ENCODE measurements at places on chromosomes 1 and 21.

DNA sequence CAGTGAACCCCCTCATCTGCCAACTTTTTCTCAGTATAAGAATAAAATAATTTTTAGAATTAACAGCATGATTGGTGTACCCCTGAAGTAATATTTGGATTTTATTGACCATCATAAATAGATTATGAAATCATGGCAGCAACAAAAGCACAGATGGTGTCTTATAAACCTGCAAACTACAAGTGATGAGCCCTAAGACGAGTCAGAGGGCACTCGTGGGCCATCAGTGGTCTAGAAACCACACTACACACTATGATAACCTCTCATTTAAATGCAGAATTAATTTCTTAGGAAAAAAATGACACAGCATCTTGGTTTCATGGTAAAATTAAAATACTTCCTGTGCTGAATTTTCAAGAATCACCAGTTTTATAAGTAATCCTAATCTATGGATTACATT is 312.4 kb downstream of the PTBP2 start:
- DNase-seq = no peak

DNA sequence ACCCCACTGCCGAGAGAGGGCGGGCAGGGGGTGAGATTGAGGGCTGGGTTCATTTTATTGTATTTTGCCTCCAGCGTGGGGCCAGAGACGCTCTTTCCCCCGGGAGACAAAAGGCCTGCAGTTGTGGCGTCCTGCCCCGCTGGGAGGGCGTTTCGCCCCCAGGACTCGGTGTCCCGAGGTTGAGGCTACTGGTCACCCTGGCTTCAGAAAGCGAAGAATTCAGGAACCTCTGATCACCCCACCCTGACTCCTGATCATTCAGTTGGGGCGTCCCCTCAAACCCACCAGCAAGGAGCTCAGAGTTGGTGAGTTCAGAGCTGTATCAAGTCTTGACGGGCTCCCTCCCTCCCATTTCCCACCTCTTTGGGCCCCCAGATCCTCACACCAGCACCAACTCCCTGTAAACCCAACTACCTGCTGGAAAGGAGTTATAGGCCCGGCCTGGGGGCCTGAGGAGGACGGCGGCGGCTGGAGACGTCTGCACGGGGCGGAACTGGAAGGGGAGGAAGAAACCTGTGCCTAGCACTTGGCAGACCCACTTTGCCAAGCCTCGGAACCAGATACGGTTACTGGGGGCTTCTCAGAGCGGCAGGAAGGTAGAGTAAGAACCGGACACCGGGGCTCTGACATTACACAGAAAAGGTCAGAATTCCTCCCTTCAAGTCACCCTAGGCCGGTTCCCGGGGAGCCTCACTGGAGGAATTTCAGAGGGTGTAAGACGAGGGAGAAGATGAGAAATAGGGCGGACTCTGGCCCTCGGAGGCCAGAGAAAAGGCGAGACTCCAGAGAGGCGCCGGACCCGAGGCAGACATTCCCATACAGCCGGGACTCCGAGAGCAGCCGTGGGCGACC is 761 bp upstream of the PAX7 start:
- DNase-seq = no peak

DNA sequence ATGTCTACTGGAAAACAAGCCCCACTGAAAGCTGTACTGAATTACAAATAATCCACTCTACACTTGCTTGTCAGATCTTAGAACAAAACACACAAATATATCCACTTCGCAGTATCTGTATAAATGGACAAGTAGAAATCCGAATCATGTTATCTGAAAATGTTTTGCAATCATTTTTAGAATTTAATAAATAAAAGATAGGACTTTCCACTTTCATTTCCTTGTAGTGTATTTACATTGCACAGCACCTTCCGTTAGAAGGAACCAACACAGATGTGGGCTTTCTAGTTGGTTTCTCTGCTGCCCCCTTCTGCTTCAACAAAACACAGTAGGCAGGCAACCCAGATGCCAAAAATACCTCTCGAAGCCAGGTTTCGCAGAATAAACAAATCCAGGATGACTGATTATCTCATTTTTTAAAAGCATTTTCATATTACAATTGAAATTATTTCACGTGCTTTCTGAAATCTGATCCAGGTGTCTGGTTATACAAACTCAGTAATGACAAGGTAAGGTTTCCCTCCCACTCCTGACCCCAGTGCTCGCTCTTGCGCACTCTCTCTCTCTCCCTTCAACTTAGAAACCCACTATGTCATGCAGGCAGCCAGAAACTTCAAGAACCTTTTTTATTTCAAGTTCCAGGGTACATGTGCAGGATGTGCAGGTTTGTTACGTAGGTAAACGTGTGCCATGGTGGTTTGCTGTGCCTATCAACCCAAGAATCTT is 389.9 kb downstream of the SMYD3 start:
- peak; percentile 18 for DNase-seq

- DNase-seq = no peak
These were observed 17.4 kb upstream of the GPR137B start for GRCh38 chr1:236124965-236125364.

DNA sequence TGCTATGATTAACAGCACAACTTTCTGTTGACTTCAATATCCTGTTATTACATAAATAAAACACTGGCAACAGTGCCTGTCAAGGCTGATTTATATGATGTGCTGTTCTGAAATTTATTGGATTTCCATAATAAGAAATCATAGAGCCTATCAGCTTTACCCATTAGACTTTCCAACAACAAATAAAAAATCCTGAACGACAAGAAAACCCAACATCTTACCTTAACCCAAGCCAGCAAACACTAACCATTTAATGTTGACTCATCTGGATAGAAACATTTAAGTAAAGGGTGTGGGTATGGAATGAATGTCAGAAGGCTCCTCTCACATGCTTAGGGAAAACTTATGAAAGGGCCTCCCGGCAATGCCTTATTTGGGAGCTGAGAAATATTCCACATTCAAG is 165.1 kb downstream of the SLC45A1 start:
- no peak for DNase-seq

- DNase-seq = no peak
These were observed 65.3 kb downstream of the SPSB1 start for GRCh38 chr1:9357958-9358357.

GRCh38 chr1:228850141-228851100 is 115.1 kb downstream of the RHOU start:
- no peak for DNase-seq

- no peak for DNase-seq
These were observed 26.4 kb upstream of the PPP1R15B start for GRCh38 chr1:204437796-204438570.

- no peak for DNase-seq
These were observed 111.8 kb downstream of the POU2F1 start for GRCh38 chr1:167332503-167332902.

GRCh38 chr1:51760872-51761271 is 117.7 kb downstream of the NRDC start:
- no peak for DNase-seq

- peak; percentile 57 for DNase-seq
These were observed 5.1 kb downstream of the TMEM201 start for GRCh38 chr1:9593492-9594465.

GRCh38 chr1:154624746-154625643 is 17.0 kb upstream of the ADAR start:
- no peak for DNase-seq

GRCh38 chr1:110148961-110149360 is 1.3 kb upstream of the SLC6A17 start:
- no peak for DNase-seq

DNA sequence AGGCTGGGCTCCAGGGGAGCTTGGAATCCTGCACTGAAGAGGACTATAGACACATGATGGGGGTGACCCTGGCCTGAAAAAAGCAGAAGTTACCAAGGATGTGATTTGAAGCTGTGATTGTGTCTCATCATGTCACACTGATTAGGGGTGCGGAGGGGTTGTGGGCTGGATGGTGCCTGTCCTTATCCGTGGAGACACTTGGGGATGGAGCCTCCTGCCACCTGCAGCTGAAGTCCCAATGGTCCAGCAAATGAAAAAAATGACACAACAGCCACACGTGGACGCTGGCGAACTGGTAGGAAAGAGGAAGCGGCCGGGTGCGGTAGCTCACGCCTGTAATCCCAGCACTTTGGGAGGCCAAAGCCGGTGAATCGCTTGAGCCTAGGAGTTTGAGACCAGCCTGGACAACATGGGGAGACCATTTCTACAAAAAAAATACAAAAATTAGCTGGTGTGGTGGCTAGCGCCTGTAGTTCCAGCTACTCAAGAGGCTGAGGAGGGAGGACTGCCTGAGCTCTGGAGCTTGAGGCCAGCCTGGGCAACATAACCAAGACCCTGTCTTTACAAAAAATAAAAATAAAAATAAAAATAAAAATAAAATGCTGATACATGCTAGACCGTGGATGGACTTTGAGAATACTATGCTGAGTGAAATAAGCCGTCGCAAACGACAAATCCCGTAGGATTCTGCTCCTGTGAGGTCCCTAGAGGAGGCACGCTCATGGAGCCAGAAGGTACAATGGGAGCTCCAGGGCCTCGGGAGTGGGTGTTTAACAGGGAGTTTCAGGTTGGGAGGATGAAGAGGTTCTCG is 838 bp upstream of the IBA57 start:
- no peak for DNase-seq

- no peak for DNase-seq
These were observed 25.6 kb downstream of the GPA33 start for GRCh38 chr1:167064621-167065020.

DNA sequence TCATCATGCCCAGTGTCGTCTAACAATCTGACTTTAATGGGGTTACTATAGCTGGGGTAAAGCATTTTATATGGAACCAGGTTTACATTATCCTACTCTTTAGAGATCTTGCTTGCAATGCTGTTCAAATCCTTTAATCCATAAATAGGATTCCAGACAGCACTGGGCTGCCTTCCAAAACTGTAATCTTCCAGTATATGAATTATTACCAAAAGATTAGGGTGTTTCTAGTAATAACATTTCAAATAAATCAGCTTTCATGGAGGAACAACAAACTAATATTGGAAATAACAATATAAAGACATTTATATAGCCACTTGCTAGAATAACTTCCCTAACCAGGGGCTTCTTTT is 88.6 kb upstream of the PLXNA2 start:
- DNase-seq = no peak

DNA sequence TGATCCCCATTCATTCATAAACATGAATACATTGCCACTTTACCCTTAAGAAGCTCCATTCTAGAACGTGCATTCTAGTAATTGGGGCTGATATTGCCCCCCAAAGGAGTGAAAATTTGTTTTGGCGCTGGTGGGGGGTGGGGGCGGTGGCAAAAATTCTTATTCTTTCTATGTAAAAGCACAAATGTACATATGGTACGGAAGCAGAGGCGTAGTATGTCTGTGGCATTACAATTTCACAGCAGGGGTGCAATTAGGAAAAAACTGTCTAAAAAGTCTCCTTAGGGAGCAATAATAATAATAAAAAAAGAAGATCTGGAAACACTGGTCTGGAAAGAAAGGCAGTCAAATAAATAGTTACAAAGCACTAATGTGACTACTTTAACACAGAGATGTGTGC is 40.4 kb upstream of the TMEM51 start:
- DNase-seq = no peak

- no peak for DNase-seq
These were observed 348.7 kb downstream of the RPS6KC1 start for GRCh38 chr1:213399695-213400094.

- DNase-seq = no peak
These were observed 11.8 kb downstream of the TFF3 start for GRCh38 chr21:42303443-42303842.

DNA sequence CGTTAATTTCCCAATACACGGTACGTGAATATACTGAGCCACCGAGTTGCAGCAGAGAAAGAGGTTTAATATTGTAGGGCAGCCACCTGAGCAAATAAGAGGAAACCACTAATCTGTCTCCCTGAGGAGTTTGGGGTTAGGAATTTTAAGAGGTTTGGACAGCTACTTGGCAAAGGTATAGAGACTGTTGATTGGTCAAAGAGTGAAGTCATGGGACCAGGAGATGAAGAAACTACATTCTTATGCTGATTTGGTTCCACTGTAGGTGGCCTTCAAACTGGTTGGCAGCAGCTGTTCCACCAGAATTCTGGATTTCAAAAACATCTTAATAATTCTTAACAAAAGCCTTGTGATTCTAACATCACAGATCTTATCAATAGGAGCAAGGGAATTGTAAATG is 485.4 kb upstream of the PRMT6 start:
- DNase-seq = no peak

DNA sequence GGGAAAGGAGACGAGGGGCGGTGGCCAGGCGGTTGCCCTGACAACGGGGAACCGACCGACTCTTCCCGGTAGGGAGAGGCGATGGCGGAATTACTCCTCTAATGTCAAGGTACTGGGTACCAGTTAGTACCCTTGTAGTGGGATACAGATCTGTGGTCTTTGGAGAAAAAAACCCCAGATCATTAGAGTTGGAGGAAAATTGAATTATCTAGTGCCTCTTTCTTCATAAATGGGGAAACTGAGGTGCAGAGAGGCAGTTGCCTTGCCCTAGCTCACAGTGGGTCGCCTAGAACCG is 545 bp upstream of the PEF1 start:
- no peak for DNase-seq

DNA sequence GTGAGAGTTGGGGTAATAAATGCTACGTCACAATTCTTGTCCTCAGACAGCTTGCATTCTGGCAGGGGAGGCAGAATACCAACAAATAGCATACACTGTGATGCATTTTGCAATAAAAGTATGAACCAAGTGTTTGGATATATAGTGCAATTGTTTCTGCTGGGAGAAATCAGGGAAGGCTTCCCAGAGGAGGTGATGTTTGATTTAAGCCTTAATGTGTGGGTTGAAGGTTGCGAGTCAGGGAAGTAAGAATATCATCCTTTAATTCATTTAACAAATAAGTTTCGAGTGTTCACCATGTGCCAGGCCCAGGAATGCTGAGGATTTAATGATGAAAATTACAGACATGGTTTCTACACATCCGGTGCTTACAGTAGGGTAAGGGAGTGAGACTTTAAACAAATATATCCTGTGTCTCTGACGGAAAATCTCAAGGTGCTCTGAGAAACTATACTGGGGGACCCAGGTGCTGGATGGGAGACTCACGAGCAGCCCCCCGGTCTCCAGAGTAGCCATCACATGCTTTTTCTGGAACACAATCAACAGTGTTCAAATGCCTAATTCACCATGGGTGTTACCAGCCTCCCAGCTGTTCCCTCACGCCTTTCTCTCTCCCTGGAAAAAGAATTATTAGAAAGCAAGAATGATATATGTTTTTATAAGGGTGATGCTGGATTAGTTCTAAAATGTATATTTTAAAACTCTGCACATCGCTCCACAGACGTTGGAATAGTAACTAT is 31.7 kb downstream of the RASSF5 start:
- DNase-seq = no peak

GRCh38 chr1:19009126-19009881 is 52.8 kb upstream of the IFFO2 start:
- DNase-seq = no peak

All from activated CD4-positive, alpha-beta T cell treated with anti-CD3 and anti-CD28 coated beads, Interleukin-2, amount 50 U/mL, for 48 hours (primary cell).